ENCODE measurements at places on chromosomes 3 and 15.

DNA sequence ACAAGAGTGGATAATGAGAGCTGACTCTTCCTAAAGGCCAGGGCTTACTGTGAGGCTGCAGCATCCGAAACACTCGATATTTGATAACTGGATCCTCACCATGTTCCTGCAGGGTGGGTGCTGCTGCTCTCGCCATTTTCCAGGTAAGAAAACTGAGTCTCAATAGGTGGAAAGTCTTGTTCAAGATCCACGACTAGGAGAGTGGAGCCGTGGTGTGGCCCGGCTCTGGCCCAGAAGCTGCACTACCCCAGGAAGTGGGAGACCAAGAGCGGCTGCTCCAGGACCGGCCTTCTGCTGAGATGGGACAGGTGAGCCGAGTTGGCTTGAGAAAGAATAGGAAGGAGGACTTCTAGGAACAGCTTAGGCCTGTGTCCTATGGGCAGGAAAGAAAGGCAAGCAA is 121.6 kb downstream of the SMAD6 start:
- no peak for DNase-seq

- no peak for DNase-seq
Measured at GRCh38 chr3:50202353-50203112, 2.5 kb upstream of the SLC38A3 start.

DNA sequence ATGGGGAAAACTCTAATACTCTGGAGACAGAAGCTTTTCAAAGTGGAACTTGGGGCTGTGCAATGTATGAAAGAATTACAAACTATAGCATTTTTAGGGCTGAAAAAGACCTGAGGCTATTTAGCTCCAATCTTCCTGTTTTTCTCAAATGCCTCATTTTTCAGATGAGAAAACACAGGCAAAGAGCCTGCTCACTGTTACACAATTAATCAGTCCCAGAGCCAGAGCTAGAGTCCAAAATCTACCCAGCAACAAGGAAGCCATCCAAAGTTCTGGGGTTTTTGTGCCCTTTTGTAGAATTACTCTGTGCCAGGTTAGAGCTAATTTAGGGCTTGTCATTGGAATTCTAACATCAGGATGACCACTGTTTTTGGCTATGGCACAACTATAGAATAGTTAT is 45.5 kb downstream of the GPR149 start:
- no peak for DNase-seq

GRCh38 chr15:73485372-73485771 is 42.4 kb downstream of the REC114 start:
- DNase-seq, result no peak

GRCh38 chr3:169615833-169616232 is 47.7 kb downstream of the MECOM start:
- no peak for DNase-seq

DNA sequence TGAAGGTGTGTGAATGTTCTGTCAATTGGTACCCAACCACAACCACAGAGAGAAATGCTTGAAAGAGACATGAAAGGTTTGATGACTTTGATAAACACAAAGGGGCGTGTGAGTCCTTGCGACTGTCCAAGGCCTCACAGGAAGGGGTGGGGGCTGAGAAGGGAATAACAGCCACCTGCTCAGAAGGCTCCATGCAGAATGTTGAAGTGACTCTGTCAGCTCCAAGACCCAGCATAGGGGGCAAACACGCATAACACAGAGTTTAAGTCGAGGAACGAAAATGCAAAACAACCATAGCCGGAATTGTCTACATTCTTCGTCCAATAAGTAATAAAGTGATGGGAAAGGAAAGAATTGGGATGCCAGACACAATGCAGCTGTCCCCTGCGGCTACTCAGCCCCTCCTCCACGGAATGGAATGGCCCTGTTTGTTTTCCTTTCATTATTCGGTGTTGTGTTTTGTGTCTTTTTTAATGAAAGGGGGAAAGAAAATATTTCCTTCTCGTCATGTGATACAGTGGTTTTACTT is 19.9 kb downstream of the TMEM212 start:
- DNase-seq, result no peak

GRCh38 chr3:65182682-65183081 is 494.9 kb upstream of the ADAMTS9 start:
- DNase-seq, result no peak

DNA sequence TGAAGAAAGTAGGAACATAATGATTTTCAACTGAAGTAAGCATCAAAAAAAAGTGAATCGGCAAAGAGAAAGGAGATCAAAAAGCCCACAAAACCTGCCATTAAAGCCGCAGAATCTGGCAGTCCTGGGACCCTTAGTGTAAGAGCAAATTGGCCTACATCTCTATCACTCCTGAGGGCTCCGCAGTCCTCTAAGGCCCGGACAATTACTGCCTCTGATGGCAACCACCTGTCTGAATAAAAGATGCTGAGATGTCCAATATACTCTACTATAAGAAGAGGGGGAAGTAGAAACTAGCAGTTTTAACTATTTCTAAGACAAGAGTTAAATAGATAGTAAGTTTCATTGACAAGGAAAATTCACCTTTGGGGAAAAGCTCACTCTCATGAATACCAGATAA is 20.3 kb downstream of the WDR72 start:
- no peak for DNase-seq

- no peak for DNase-seq
Measured at GRCh38 chr3:58999774-59000160, 50.1 kb downstream of the CFAP20DC start.

DNA sequence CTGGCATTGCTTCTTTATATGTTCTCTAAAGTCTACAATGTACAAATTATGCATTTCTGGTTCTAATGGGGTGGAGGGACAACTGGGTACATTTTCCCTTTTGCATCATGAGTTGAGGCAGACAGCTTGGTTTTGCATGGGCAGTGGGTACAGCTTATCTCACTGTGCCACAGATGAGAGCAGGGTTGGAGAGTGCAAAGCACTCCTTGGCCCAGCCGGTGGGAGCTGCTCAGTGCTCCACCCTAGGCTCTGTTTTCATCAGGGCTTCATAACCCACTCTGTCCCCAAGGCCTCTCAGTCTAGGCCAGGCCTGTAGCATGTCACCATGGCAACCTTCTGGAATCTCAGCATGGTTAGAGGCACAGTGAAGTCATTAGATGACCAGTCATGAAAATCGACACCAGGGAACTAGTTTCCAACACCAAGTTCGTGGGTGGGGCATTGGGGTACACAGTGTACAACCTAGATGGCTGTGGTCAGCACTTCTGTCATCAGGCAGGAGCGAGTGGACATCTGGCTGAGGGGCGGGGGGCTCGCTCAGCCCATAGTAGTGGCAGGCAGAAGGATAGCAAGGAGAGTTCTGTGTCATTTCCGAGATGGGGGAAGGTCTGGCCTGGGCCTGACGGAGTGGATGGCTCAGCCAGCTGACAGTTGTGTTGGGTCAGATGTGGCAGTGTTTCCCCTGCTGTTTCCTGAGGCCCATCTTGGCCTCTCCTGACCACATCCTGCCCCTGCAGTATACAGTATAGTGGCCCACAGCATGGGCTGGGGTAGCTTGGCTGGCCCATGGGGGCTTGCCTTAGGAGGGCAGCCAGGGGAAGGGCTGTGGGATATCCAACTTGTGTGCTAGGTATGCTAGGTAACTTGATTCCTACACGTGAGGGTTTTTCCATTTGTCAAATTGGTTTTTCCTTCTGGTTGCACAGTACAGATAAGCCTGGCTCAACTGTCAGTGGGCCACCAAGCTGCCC is 75.7 kb upstream of the PRR23C start:
- DNase-seq, result no peak

DNA sequence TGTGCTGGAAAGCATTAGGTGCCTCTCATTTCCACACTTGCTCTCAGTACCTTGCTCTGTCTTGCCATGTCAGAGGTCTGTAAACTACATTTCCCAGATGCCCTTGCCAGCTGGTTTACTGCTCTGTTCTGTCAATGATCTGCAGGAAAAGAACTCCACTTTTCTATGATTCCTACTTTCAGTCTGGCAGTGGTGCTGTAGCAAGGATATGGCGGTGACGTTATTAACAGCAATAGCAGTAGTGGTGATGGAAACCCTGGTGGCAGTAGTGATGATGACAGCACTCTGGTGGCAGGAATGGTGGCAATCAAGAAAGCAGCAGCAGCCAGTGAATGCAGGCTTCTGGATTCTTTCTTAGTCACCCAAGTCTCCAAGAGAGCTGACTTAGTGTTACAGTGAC is 665.2 kb downstream of the DIPK2A start:
- DNase-seq, result no peak

GRCh38 chr3:186459108-186459467 is 85.1 kb downstream of the CRYGS start:
- no peak for DNase-seq

- no peak for DNase-seq
Measured at GRCh38 chr3:56930706-56931105, 129.0 kb upstream of the ARHGEF3 start.

- no peak for DNase-seq
Measured at GRCh38 chr15:39177561-39177960, 403.3 kb upstream of the THBS1 start.

- DNase-seq, result no peak
Measured at GRCh38 chr15:82972990-82973389, 13.0 kb upstream of the RAMAC start.

DNA sequence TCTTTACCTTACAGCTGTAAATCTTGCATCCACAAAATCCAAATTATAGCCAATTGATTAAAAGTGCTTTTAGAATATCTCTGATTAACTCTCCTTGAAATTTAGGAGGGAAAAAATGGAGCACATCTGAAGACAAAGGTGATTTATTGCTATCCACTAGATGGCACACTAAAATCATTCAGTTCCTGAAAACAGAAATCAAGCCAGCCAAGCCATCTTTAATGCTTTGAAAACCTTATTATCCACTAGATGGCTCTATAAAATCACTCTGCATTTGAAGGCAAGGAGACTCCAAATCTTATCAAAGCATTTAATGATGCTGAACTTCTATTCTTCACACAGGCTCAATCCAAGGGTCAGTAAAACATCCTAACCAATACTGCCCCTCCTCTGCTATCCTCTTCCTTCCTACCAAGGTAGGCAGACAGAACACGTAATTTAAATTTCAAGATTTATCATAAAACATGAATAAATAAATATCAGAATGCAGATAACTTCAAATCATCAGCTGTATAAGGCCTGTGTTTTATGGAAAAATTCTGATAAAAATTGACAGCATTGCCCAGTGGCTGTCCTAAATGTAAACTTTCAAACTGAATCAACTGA is 48.4 kb downstream of the GOLIM4 start:
- DNase-seq, result peak; percentile 85

GRCh38 chr3:102714567-102714966 is 279.8 kb downstream of the ZPLD1 start:
- DNase-seq, result peak; percentile 33

DNA sequence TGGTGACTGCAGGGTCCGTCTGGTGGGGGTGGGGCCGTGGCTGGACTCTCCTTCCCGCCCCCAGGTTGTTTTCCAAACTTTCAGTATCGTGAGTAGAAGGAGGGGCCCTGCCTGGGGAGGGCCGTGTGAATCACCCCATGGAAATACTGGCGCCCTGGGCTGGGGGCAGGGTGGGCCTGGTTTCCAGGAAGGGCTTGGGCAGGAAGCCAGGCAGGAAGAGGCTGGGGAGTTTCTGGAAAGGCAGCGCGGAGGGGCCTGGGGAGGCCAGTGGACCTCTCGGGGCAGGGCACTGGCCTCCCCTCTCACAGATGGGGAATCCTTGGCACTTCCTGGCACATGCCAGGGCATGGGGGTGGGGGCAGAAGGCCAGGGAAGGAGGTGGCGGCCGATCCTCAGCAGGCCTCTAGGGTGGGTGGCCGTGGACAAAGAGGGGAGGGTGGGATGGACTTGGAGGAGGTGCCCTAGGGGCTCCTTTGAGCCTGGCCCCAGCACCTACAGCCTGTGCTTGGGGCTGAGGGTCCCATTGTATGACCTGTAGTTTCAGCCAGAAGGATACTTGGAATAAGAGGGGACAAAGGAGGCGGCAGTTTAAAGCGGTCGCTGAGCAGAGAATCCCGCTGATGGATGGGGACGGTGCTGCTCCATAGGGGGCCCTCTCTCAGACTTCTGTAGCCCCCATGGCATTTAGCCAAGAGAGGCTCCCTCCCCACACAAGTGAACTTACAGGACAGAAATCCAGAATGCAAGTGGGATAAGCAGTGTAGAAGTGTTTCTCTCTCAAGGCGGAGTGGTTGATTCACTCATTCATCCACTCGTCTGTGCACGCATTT is 56.5 kb upstream of the GATA2 start:
- peak; percentile 39 for DNase-seq

GRCh38 chr15:29935296-29936004 is 113.2 kb upstream of the TJP1 start:
- no peak for DNase-seq

DNA sequence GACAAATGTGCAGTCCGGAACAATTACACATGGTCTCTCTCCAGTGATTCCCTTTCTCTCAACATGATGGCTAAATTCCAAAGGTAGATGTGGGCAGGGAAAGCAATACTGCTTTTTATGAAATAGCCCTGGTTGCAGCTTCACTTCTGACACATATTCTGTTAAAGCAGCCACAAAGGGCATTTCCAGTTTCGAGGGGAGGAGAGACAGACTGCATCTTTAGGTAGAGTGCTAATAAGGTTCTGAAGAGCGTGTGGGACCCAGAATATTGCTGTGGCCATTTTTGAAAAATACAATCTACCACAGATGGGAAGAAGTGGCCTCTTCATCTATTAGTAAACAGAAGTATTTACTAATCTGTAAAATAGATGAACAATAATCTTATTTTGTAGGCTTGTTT is 139.3 kb upstream of the PEX5L start:
- DNase-seq, result no peak

GRCh38 chr3:181718987-181719911 is 7.5 kb downstream of the SOX2 start:
- DNase-seq, result no peak

GRCh38 chr3:10354361-10355015 is 33.6 kb upstream of the SEC13 start:
- DNase-seq, result no peak

- no peak for DNase-seq
Measured at GRCh38 chr3:128749035-128749434, 23.1 kb downstream of the RAB7A start.

DNA sequence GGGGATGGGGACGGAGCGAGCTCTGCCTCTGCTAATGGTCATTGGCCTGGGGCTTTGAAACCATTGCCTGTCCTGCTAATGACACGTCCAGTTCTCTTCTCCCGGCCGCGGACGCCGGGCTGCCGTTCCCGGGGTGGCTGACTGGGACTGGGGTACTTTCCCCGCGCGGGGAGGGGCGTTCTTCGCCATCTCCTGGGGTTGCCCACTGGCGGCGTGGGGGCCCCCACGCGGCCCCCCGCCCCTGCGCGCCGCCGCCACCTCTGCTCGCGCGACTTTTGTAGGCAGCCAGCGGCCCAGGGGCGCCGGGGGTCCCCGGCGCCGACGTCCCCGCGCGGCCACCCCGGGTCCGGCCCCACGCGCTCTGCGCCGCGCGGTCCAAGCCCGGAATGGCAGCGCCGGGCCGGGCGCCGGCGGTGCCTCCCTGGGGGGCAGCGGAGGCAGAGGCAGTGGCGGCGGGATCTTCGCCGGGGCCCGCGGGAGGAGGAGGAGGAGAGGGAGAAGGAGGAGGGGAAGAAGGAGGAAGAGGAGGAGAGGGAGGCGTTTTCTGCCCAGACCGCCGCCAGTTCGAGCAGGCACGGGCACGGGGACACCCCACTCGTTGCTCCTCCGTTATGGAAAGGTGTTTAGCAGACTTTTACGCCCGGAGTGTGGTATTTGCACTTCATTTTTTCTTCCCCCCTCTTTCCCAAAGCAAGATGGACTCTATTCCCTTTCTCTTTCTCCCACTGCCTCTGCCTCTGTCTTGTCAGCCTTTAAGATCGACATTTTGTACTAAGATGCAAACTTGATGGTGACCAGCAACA is 2.3 kb downstream of the BBX start:
- DNase-seq, result no peak

Measured in urinary bladder (tissue), 4 donors.